ENCODE measurements at places on chromosomes 12 and 14.
A peak's percentile ranks its signal among the peaks of the same experiment; 100 is the strongest.

DNA sequence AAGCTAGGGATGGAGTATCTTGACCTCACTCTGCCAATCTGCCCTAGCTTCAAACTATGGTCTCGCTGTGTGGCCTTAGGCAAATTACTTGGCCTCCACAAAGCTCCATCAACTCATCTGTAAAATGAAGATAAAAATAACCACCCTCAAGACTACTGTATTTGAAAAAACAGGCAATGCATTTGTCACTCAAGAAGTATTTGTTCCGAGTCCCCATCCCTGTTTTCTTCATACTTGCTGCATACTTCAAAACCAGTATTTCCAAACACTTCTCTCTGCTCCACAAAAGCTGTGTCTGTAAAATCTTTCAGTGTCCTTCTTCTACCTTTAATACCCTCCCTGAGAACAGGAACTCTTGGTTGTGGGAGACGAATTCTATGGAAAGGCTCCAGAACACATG, 47.9 kb downstream of the GTF2A1 start:
- no peak for DNase-seq

DNA sequence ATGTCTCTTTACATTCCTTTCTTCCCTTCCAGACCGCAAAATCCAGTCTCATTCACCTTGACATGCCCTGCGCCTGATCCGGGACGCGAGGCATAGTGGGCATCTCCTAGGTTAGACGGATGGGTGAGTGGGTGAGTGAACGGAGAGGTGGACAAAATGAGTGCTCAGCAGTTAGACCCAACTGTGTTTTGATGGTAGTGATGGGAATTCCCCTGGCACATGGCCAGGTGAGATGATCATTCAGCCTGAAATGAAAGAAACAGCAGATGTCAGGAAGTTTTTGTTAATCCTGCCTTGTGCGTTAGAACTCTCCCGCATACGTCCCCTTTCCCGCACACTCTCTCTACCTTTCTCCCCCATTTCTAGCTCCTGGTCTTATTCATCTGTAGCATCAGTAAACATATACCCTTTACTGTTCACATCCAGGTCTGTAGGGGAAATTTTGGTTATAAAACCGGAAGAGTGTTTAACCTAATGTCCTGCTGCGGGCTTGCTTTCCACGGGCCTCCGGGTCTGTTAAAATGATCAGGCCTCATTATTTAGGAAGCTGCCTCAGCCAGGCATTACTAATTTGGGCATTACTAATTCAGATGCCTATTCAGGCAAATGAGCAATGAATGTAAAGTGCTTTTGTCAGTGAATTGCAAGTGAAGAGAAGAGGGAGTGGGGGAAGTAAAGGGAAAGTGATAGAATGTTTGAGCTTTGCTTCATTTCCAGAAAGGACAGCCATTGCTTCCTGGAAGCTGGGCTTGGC, 172.8 kb downstream of the ETV6 start:
- DNase-seq = peak; percentile 29

- no peak for DNase-seq
These were observed 8.1 kb downstream of the SERPINA9 start for GRCh38 chr14:94467728-94468520.

- DNase-seq = peak; percentile 88
These were observed 16.9 kb downstream of the ASB2 start for GRCh38 chr14:93959239-93960107.

DNA sequence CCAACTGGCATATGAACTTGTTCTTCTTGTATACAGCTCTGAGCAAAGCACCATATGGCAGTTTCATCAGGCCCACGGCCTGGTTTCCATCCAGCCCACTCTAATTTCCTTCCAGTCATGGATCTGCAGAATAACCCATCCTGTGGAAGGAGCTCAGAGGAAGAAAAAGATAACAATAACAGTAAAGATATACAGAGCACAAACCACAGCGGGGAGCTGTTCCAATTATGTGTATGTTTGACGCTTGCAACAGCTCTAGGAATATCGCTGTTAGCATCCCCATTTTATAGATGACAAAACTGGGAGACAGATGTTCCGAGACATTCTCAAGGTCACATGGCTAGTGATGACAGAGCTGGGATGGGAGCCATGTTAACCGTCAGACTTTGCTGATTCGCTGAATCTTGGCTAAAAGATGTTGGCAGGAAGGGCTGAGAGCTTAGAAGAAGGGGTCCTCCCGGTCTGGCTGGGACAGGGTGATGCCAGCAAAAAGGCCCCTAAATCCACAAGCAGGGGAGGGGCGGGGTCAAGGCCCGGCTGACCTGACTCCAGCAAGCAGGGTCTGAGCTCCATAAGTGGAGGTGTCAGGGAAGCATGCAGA, 34.4 kb upstream of the CIPC start:
- no peak for DNase-seq

GRCh38 chr12:118846416-118846815, 134.9 kb upstream of the SRRM4 start:
- DNase-seq = no peak

- DNase-seq = no peak
These were observed 524.7 kb upstream of the TMEM132C start for GRCh38 chr12:127742231-127742630.

GRCh38 chr12:125458552-125459268, 393.5 kb downstream of the AACS start:
- DNase-seq = no peak

GRCh38 chr14:64704143-64704742, at the start of gene PLEKHG3:
TSS of gene PLEKHG3 (plus strand) at chr14:64704424. CDS start at chr14:64727632, 23,208 bp downstream.
- DNase-seq = peak; percentile 32

DNA sequence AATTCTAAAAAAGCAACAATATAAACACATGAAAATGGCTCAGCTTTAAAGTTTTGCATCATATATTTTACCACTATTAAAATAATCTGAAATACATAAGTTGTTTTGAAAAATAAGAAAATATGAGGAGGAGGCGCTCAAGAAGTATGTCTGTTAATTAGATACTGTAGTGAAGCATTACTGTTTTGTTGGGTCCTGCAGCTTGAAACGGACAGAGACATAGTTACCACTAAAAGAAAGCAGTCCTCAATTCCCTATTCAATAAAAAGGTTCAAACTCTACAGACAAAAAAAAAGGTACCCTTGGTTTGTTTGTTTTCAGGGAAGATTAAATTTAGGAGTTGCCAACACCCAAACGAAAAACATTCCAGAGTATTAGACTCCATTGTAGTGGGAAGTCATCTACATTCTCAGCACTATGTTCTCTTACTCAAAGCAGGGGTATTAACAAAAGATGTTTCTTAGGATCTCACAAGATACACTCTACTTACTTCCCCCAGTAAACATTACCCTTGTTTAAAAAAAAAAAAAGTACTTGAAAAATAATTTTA, 3.0 kb downstream of the PAWR start:
- no peak for DNase-seq
